ENCODE measurements at places on chromosomes 11 and 22.

DNA sequence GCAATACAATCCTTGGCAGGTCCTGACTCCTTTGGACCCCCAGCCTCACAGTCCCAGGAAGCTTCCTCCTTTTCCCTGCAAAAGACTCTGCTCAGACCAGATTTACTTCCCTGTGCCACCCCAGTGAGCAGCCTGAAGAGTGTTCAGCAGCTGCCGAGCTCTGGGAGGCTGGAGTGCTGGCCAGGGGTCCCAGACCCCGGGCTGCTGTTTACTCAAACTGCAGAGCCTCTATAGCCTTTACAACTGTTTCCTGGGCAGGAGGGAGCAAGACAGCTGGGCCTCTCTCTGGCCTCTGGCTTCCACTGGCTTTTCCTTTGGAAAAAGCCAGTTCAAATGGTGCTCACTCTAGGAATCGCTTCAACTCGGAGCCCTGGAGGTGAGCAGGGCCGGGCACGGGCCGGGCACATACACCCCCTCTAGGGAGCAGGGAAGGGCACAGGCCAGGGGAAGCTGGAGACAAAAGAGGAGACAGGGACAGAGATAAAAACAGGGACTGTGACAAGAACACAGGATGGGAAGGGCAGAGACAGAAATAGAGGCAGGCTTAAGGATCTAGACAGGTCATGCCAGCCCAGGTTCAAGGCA, 932 bp downstream of the IRAG1 start:
- no peak for DNase-seq

DNA sequence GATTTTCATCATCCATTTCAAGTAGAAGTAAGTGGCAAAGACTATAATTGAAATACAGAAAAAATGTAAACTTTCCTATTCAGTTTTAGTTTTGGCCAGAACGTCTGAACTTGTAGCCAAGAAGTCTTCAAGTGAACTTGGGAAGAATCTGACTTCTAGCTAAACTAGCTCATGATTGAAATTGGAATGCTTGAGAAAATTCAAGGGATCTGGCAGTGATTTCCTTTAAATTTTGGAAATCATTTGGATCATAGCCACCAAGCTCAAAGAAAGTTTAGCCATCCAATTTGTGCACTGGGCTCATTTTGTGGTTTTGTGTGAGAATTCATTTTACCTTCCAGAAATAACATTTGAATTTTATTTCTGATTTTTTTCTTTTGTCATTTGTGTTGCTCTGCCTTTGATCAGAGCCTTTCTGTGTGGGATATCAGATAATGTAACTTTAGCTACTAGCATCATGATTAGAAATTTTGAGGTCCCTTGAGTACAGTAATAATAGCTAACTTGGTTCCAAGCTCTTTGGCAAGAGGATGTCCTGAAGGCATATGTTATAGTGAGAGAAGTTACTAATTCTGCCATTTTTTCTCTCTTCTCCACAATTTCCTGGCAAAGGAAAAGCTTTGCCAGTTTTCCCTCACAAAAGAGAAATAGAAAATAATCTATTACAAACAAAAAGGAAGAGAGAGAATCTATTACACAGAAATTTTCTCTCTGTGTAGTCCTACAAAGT, 2123.7 kb upstream of the RAG2 start:
- DNase-seq = no peak

DNA sequence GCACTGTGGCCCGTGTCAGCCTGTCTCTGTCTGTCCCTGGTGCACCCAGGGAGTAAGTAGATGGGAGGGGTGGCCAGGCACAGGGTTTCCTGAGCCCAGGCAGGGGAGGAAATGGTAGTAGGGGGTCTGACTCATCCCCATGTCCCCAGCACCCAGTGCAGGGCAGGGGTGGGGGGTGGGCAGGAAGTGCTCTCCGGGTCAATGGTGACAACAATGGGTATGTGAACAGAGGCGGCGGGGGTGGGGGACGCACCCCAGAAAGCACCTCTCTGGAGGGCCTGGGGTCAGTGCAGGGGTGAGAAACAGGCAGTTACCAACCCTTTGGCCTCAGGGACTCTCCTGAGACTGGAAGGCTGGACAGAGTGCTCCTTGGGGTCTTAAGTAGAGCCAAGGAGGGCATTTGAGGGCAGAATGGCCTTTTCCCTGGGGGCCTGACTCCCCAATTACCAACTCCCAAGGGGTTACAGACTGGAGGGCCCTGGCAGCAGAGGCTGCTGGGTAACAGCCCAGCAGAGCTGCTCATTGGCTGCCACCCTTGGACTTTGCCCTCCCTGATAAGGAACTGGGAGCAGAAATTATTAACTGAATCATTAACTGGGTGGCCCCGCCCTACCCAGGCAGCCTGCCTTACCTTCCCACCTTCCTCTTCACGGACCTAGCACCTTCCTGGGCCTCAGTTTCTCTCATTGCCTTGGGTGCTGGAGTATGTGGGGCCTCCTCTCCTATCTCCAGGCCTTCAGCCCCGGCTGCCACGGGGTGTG, 4.2 kb downstream of the MYRF start:
- no peak for DNase-seq

GRCh38 chr11:9061807-9062206, 29.6 kb downstream of the SCUBE2 start:
- DNase-seq = no peak

DNA sequence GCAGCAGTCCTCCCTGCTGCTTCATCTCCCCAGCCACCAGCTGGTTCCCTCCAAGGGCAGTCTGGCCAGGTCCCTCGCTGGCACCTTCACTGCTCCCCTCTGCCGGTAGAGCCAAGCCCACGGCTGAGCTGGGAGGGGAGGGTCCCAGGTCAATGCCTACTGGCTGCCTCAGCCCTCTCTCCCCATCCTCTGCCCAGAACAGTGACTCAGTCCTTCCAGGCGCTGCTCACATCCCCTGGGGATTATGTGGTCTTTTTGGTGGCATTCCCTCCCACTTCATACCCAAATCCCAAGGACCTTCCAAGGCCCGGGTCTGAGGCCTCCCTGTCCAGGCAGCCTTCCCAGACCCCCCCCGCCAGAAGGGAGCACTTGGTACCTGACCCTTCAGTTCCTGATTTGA, 44.9 kb downstream of the WNT7B start:
- no peak for DNase-seq

- DNase-seq = no peak
Observed at GRCh38 chr11:16403448-16403803, 47.1 kb upstream of the SOX6 start.

DNA sequence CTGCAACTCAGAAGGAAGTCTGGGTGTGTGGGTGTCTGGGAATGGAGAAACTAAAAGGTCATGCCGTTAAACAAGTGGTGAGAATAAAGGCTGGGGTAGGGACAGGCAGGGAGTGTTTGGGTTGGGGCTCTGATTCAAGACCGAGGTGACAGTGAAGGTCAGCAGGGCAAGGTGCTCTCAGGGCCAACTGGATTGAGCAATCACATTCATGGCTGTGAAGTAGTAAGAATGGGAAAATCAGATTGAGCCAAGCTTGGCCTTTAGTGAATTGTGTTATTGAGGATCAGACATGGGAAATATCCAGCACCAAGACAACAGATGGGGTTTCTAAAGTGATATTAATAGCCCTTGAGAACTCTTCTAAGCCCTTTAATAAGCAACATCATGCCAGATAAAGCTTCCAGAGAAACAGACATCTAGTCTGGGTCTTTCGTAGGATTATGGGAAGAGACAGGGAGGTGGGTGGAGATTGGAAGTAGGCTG, 24.3 kb downstream of the SCN3B start:
- DNase-seq = no peak

DNA sequence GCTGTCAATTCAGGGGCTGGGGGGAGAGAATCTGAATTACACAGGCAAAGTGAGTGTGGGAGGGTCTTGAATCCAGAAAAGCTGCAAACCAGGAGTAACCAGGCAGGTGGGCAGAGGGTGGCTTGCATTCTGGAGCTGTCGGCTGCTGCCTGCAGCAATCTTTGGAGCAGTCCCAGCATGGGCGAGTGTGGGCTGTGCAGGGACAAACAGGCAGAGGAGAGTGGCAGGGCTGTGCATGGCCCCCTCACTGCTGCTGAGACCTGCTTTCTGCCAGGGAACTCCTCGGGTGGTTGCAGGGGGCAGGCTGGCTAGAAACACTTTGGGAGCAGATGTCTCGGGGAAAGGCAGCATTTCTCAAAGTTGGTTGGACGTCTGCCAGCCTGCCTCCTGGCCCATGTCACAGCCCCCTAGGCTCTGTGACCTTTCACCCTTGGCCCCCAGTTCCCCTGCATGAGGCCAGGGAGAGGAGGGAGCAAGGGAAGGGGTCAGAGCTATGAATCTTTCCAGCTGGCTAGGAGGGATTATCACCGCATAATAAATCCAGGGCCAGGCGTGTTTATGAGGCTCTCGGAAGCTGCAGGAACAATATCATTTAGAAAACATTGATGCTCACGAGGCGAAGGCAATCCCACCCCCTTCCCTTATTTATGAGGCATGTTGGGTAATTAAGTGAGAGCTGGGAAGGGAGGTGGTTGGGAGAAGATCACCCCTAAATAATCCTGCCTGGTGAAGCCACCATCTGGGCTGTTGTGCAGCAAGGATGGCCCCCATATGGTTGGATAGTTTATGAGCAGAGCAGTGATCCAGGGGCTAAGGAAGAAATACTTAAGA, 212.3 kb upstream of the NCAM1 start:
- no peak for DNase-seq

GRCh38 chr22:41873391-41873790, 40.5 kb downstream of the SREBF2 start:
- no peak for DNase-seq

GRCh38 chr11:113372309-113372708, 15.3 kb upstream of the ANKK1 start:
- DNase-seq = no peak

DNA sequence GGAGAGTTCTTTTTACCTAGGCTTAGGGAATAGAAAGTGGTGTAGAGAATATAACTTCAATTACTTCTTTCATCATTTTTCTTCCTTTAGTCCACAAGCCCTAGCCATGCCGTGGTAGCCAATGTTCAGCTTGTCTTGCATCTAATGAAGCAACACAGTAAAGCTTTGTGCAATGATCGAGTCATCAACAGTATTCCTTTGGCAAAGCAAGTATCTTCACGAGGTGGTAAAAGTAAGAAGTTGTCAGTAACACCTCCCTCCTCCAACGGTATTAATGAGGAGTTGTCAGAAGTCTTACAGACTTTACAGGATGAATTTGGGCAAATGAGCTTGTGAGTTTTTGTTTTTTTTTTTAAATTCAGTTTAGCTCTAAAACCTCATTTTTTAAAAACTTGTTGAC, 37.4 kb downstream of the CEP57 start:
- DNase-seq = no peak

DNA sequence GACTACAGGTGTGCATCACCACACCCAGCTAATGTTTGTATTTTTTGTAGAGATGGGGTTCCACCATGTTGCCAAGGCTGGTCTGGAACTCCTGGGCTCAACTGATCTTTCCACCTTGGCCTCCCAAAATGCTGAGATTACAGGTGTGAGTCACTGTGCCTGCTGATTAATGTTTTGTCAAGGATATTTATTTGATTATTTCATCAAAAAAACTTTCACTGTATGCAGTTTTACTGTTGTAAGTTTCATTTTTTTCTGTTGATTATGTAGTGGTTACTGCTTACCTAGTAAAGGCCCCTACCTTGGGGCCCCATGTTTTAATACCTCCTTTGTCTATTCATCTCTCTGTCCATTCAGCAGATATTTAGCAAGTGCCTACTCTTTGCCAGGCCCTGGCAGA, 16.7 kb upstream of the FAM168A start:
- no peak for DNase-seq

GRCh38 chr11:36070213-36070953, 126.5 kb downstream of the LDLRAD3 start:
- DNase-seq = no peak

DNA sequence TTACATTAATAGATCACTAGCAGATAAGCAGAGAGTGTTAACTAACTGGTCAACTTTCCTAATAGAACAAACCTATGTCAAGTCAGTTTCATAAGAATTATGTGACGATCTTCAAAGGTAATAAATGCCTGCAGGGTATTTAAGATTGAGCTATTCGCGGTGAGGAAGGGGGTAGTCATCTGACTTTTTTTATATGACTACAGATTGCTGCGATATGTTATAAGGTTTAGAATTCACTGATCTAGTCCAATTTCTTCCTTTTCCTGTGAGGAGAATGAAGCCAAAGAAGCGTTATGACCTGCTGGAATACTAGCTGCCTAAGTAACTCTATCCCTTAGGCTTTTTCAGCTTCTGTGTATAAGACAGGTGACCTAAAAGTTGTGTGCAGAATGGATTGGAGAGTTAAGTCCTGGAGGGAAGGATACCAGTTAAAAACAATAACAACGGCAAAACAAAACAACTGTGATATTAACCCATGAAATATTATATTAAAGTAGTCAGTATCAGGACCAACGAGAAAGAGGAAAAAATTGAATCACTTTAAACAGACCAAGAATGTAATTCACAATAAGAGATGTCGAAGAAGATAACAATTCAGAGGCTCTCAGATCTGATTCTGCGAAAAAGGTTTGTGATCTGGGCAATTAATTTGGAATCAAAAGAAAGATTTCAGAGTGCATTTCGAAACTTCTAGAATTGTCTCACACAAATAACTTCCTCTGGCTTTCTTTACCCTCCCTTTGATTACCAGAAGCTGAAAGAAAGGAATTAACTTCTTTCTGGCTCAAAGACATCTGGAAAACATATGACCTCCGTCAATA, 630 bp downstream of the CASP4 start:
- no peak for DNase-seq

- DNase-seq = no peak
Observed at GRCh38 chr11:125369808-125370207, 126.3 kb downstream of the FEZ1 start.

DNA sequence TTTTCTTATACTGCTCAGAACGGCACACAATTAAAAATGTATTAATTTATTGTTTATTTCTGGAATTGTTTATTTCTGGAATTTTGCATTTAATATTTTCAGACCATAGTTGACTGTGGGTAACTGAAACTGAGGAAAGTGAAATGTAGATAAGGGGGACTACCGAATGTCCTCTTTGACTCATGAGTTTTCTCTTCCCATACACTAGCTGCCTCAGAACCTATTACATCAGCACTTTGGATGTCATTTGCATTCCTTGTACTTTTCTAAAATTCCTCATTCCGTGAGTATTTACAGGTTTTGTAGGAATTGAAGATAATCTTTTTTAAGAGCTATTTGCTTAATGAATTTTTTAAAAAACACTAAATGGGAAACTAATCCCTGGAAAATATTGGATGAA, 29.8 kb downstream of the ZC3H12C start:
- no peak for DNase-seq

Measured in esophagus squamous epithelium (tissue), 5 donors.